ENCODE measurements at places on chromosomes 5 and 9.

DNA sequence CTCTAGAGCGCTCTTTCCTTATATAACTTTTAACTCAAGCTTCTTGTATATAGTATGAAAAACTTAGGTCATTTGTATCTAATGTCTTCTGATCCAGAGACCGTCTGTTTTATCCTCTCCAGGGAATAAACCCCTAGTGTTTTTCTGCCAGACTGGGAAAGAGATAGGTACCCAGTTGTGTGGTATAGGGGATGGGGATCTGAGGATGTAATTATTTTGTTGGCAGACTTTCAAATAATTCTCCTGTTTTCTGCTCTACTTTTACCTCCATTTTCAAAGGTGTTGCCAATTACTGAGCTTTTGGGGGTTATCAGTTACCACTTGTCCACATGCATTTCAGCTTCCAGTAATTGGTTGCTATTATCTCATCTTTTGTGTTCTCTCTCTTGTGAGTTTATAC lies 17.9 kb downstream of the CCDC171 start:
- DNase-seq, result no peak

DNA sequence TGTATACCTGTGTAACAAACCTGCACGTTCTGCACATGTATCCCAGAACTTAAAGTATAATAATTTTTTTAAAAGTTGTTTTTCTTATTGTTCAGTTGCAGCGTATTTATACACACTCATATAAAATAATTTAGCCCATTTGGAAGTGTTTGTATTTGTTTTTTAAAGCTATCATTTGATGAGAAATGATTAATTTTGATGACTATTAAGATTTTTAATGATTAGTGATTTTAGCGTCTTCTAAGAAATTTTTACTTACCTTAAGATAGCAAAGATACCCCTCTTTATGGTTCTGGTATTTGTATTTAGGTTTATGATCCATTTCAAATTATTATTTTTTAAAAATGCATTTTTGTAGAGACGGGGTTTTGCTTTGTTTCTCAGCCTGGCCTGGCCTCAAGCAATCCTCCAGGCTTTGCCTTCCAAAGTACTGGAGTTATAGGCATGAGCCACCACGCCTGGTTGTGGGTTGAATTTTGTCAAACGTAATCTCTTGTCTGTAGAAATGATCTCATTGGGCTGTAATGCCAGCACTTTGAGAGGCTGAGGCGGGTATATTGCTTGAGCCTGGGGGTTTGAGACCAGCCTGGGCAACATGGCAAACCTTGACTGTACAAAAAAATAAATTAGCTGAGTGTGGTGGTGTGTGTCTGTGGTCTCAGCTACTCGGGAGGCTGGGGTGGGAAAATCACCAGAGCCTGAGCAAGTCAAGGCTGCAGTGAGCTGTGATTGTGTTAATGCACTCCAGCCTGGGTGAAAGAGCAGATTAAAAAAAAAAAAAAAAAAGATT lies 26.9 kb downstream of the CSNK1G3 start:
- no peak for DNase-seq

DNA sequence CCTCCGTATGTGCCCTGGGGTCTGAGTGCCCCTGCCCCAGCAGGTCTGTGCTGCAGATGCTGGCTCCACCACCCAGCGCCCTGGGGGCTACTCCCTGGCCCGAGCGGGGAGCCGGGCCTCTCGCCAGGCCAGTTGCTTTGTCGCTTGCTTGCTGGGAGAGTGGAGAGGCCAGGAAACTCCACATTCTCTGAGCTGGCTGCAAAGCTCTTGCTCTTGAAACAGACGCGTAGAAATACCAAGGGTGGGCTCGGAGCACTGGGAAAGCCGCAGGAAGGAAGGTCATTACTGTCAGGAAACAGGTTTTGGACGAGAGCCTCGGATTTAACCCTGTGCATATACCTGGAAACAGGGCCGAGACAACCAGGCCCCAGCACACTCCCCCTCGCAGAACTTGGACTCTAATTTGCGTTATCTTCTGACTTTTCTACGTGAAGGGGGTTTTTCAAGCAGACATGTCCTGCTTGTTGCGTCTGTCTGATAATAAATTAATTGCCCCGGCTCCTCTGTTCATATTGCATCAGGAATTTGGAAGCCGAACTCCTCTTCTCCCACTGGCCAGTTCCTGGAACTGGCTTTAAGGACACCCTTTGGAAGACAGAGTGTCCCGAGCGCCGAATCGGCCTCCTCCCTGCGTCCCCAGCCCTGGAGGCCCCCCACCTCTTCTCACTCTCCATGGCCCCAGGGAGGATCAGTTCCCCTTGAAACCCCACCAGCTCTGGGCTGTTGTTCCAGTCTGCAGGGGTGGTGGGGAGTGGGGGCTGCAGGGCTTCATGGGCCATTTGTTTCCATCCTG lies 11.2 kb downstream of the ADAMTSL2 start:
- DNase-seq, result no peak

GRCh38 chr9:93500571-93501298 lies 47.4 kb upstream of the FAM120AOS start:
- no peak for DNase-seq

GRCh38 chr5:81450940-81451339 lies 57.0 kb upstream of the ACOT12 start:
- no peak for DNase-seq

All from C1 segment of cervical spinal cord (tissue), 14 donors.